ENCODE measurements at places on chromosomes 2 and 18.

DNA sequence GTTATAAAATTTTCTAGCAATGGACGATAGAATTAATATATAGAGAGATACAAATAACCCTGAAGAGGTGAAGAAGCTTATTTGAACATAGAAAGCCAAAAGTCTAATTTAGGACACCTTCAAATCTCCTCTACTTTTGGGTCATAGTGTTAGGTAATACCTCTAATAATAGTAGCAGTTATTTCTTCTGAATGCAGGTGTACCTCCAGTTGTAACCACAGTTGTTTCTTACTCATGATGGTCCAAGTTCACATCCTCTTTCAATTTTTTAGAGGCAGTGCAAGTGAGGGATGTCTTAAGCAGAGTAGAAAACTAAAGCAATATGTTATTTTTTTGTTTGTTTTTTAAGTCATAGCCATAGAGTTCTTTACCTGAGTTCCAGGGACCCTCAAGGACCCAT, 429.5 kb downstream of the CCDC85A start:
- H3K36me3 ChIP-seq, result no peaks in the 10 kb centered on the region
- H3K4me1 ChIP-seq, result no peaks in the 10 kb centered on the region
- no peak for DNase-seq
- no peak overlapping the region for H3K4me3 ChIP-seq
- no peaks in the 10 kb centered on the region for H3K27me3 ChIP-seq
- no peak overlapping the region for H3K27ac ChIP-seq

DNA sequence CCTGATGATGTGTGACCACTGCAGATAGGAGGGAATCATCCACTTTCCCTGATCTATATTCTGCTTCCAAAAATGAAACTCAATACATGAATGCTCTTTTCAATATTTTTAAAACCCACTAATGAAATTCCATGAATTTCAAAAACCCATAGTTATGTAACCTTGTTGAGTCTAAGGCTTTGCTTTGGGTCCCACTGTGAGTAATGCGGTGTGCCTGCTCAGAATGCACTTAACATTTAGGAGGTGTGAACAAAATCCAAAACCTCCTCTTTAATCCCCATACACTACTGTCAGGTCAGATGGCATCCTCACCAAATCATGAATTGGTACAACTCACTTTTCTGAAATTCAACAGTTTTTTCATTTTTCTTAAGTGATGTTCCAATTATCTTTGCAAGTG, 50.4 kb downstream of the CCDC93 start:
- H3K4me1 ChIP-seq, result no peaks in the 10 kb centered on the region
- H3K4me3 ChIP-seq, result no peak overlapping the region
- no peaks in the 10 kb centered on the region for H3K27me3 ChIP-seq

DNA sequence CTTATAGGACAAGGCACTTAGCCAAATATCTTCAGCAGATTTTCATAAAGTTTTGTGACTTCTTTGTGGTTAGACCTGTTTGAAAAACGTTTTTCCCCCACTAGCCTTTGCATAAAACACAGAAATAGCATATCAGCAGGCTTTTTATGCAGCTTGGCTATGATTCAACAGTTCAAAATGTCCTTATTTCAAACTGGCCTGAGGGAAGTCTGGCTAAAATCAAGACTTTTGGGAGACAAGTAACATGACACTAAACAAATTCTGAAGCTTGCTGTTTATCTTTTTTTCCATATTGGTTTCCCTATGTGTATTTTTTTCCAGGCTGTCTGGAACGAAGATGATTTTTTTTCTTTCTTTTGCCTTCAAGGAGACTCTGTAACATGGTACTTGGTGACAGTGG, 95.1 kb upstream of the L3MBTL4 start:
- H3K4me1 ChIP-seq, result no peaks in the 10 kb centered on the region
- H3K27ac ChIP-seq, result no peak overlapping the region
- no peaks in the 10 kb centered on the region for H3K27me3 ChIP-seq
- no peaks in the 10 kb centered on the region for H3K36me3 ChIP-seq
- no peak for DNase-seq
- no peak overlapping the region for H3K4me3 ChIP-seq

DNA sequence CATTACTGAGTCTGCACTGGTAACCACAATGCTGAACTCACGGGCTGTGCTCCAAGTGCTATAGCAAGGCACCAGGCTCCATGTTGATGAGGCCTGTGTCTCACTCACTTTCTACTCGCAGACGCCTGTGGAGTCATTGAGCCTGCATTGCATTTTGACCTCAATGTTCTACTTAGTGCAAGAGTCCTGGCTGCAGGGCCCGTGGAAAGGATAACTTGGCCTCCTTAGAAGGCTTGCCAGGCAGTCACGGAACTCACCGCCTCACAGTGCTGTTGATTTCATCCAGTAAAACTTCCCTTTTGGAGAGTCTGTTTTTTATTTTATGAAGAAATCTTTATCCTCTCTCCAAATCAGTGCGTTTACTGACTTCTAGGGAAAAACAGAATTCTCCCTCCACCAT, 290.4 kb downstream of the RNF144A start:
- no peak for DNase-seq
- no peaks in the 10 kb centered on the region for H3K27me3 ChIP-seq
- H3K4me1 ChIP-seq, result no peaks in the 10 kb centered on the region
- H3K4me3 ChIP-seq, result no peak overlapping the region
- no peak overlapping the region for H3K27ac ChIP-seq
- no peaks in the 10 kb centered on the region for H3K36me3 ChIP-seq

GRCh38 chr2:59032499-59032898, 791.4 kb upstream of the FANCL start:
- H3K4me1 ChIP-seq, result no peaks in the 10 kb centered on the region
- no peak overlapping the region for H3K4me3 ChIP-seq
- no peak overlapping the region for H3K27ac ChIP-seq
- H3K36me3 ChIP-seq, result no peaks in the 10 kb centered on the region
- H3K27me3 ChIP-seq, result no peaks in the 10 kb centered on the region

DNA sequence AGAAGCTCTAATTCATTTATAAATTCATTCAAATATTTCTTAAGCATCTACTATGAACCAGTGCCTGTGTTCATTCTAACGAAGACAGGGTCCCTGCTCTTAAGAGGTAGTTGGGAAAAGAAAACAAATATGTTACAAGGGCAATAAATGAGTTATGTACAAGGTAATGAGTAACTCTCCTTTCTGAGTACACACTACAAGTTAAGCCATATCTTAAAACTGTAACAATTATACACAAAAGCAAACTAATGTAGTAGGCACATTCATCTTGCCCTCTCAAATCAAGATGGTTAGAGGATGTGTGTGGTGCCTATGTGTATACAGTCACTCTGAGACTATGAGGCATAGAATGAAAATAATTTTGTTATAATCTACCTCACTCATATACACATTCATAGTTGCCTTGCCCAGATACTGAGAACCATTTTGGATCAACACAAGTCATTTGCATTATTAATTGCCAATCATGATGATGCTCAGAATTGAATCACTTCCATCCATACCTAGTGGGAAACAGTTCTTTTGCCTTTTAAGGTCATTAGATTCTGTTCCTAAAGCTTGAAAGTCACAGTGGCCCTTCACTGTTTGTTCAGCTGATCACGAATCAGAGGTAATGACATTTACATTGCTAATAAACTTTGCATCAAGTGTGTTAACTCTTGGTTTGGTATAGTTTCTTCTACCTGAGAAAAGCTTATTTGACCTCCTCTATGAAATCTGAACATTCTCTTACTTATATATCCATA, 283.1 kb downstream of the ZNF385B start:
- H3K4me3 ChIP-seq, result no peak overlapping the region
- H3K27me3 ChIP-seq, result no peaks in the 10 kb centered on the region
- no peaks in the 10 kb centered on the region for H3K36me3 ChIP-seq
- H3K27ac ChIP-seq, result no peak overlapping the region
- H3K4me1 ChIP-seq, result no peaks in the 10 kb centered on the region

DNA sequence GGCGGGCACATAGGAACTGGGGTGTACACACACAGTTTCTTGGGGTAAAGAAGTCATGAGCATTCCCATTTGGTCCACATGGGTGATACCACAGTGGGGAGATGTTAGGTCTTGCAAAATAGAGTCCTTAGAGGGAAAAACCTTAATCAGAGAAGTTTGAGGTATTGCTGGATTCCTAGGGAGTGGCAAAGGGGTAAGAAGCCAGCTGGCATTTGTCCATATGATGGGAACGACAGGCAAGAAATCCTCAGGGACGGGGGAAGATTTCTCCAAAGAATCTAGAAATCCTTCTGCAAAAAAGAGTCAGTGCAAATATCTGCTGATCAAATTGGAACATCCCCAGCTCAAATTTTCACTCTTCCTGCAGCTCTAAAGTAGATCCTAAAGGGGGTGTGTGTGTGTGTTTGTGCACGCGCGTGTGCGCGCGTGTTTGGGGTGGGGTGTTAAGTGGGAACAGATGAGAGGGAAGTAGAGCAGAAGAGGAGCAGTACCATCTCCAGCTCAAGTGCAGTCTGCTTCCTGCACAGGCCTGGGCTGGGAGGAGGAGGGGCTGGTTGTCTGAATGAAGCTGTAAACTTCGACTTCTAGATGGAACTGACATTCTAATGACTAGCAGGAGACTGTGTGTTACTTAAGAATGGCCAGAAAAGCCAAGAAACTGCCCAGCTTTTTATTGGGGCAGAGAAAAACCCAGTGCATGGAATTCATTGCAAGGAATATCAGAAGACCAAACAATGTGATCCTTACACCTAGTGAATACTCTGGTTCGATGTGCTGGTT, 168.0 kb downstream of the SPP2 start:
- no peak overlapping the region for H3K27ac ChIP-seq
- H3K27me3 ChIP-seq, result no peaks in the 10 kb centered on the region
- no peak overlapping the region for H3K4me3 ChIP-seq
- H3K36me3 ChIP-seq, result no peaks in the 10 kb centered on the region

DNA sequence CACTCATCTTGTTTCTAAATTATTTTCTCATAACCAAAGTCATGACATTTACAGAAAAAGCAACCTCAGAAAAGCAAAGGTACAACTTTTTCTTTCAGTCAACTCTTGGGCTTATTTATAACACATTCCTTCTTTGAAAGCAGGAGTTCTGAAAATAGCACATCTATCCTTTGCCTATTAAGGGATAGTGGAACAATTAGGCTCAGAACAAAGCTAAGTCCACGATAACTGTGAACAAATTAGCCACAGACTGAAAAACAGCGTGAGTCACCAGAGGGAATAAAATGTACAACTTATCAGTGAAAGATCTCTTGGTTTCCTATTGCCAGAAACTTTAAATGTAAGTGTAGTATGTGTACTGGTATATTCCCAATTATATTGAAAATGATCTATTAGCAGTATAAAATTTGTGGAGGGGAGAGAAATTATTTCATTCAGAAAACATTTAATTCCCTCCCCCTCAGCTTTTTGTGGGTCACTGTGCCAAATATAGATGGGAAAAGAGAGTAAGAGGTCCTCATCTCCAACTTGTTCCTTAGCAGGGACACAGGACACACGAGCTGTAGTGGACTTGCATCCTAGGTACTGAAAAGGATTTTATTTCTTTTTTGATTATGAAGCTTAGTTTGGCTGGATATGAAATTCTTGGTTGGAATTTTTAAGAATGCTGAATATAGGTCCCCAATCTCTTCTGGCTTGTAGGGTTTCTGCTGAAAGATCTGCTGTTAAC, 15.4 kb upstream of the MATN3 start:
- no peak overlapping the region for H3K27ac ChIP-seq
- H3K27me3 ChIP-seq, result no peaks in the 10 kb centered on the region
- H3K4me1 ChIP-seq, result no peaks in the 10 kb centered on the region
- no peak overlapping the region for H3K4me3 ChIP-seq
- DNase-seq, result no peak

GRCh38 chr2:236972491-236973342, 113.0 kb upstream of the COPS8 start:
- H3K36me3 ChIP-seq, result no peaks in the 10 kb centered on the region
- peaks cover 30% of the 10 kb centered on the region for H3K4me1 ChIP-seq
- no peak overlapping the region for H3K27ac ChIP-seq
- DNase-seq, result no peak

- H3K27ac ChIP-seq, result no peak overlapping the region
- no peaks in the 10 kb centered on the region for H3K36me3 ChIP-seq
- H3K4me1 ChIP-seq, result no peaks in the 10 kb centered on the region
- DNase-seq, result no peak
- no peak overlapping the region for H3K4me3 ChIP-seq
- peaks cover 23% of the 10 kb centered on the region for H3K27me3 ChIP-seq
These were observed 263.4 kb downstream of the SH3BP4 start for GRCh38 chr2:235215248-235215647.

DNA sequence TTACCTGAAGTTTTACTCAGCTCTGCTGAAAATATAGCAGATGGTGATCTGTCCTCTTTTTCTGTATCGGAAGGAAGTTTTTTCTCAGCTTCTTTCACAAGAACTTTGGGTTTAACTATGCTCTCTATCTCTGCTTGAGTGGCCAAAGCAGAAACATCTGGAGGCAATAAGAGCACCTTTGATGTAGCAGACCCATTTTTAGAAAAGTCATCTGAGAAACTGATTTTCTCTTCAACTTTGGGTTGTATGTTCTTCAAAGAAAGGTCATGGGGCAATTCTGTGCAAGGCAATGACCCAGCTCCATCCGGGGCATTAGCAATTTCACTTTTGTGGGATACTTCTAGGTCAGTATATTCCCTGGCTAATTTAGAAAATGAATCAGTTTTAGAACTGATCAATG, 25.2 kb downstream of the RTN4 start:
- H3K27ac ChIP-seq, result no peak overlapping the region
- DNase-seq, result no peak
- H3K4me3 ChIP-seq, result no peak overlapping the region
- H3K4me1 ChIP-seq, result peaks cover 10% of the 10 kb centered on the region

DNA sequence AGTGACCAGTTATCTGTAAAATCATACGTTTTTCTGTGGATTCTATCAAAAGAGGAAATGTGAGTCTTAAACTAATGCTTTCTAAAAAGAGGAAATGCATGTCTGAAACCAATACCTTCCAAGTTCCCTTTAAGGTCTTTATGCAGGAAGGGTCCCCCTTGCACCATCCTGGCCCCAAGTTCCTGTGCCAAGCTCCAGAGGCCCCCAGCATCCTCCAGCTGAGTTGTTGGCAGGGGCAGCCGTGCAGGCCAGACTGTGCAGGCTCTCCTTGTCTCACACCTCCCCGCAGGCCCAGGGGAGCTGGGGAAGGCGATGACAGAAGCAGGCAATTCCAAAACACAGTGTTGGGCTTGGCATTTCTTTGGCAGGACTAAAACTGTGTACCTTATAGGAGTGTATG, 39.2 kb downstream of the DPYSL5 start:
- DNase-seq, result no peak
- H3K27me3 ChIP-seq, result peaks cover 7% of the 10 kb centered on the region
- no peaks in the 10 kb centered on the region for H3K4me1 ChIP-seq
- H3K36me3 ChIP-seq, result no peaks in the 10 kb centered on the region
- H3K4me3 ChIP-seq, result no peak overlapping the region
- H3K27ac ChIP-seq, result no peak overlapping the region

- no peaks in the 10 kb centered on the region for H3K27me3 ChIP-seq
- H3K4me1 ChIP-seq, result peaks cover 43% of the 10 kb centered on the region
- no peak for DNase-seq
- peak overlapping the region; percentile 98 for H3K4me3 ChIP-seq
These were observed 1.2 kb downstream of the VPS54 start for GRCh38 chr2:64017811-64018700.

DNA sequence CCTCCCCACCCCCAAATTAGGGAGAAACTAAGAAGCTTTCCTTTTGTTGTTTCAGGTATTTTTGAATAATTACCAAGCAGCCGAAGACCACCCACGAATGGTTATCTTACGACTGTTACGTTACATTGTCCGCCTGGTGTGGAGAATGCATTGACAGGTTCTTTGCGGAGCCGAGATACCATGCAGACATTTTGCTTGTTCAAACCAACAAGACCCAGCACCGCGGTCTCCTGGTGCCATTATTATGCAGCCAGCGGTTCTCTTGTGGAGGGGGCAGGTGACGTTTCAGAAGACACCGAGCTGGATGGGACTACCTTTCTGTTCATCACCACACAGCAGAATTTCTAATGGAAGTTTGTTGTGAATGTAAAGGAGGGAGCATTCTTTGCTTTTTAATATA, 43.4 kb downstream of the BCL2L11 start:
- H3K27me3 ChIP-seq, result peaks cover under 1% of the 10 kb centered on the region
- no peak for DNase-seq
- peaks cover 54% of the 10 kb centered on the region for H3K36me3 ChIP-seq
- no peak overlapping the region for H3K4me3 ChIP-seq
- H3K4me1 ChIP-seq, result peaks cover 34% of the 10 kb centered on the region

Data from activated CD4-positive, alpha-beta memory T cell treated with anti-CD3 and anti-CD28 coated beads for 36 hours (primary cell).